ENCODE measurements at places on chromosomes 2 and 18.

DNA sequence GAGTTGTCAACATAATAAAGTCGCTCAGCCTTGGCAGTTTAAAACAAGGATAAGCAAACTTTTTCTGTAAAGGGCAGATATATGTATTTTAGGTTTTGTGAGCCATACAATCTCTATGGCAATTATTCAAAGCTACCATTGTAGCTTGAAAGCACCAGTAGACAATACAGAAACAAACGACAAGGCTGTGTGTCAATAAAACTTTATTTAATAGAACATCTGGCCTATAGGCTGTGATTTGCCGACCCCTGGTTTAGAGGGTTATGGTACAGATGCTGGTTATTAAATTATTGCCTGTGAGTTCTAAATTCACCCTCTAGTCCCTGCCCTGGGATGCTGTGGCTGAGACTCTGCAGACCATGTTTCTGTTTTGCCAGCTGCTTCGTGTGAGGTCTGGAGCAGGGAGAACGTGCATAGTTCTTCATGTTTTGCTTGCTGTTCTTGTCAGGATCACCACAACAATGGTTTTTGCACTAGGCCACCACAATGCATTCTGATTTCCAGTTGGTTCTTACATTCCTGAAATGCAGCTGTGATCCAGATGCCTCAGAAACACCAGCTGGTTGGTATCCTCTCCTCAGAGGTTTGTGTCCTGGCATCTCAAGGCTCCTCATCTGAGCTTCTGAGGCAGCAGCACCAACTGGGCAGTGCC lies 46.6 kb downstream of the ICOS start:
- DNase-seq, result no peak

DNA sequence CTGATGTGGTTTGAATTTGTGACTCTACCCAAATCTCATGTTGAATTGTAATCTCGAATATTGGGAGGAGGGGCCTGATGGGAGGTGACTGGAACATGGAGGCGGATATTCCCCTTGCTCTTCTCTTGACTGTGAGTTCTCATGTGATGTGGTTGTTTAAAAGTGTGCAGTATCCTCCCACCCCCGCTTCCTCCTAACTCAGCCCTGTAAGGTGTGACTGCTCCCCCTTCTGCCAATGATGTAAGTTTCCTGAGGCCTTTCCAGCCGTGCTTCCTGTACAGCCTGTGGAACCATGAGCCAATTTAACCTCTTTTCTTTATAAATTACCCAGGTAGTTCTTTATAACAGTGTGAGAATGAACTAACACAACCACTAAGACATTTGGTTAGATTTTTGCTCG lies 458.4 kb downstream of the THSD7B start:
- DNase-seq, result no peak

GRCh38 chr2:65343386-65343785 lies 89.0 kb downstream of the SPRED2 start:
- DNase-seq, result no peak

DNA sequence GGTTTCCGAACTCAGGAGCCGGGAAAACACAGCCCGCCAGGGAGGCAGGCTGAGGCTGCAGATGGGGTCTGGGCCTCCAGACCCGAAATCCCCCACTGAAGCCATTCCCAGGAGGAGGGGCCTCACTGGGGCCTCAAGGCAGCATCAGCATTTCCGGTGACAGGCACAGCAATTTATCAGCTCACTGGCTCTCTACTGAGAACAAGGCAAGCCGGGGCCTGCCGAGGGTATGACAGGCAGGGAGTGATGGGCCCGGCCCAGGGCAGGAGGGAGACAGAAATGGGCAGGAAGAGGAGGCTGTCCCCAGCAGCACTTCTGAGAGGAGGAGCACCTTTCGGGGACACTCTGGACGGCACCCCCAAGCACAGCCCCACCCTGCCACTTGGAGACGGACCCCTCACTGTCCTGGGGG lies 12.5 kb downstream of the SDC1 start:
- DNase-seq, result peak; percentile 45

- no peak for DNase-seq
Measured at GRCh38 chr2:29053223-29053622, 21.1 kb downstream of the PCARE start.

- no peak for DNase-seq
Measured at GRCh38 chr2:19947184-19947940, 42.5 kb downstream of the WDR35 start.

DNA sequence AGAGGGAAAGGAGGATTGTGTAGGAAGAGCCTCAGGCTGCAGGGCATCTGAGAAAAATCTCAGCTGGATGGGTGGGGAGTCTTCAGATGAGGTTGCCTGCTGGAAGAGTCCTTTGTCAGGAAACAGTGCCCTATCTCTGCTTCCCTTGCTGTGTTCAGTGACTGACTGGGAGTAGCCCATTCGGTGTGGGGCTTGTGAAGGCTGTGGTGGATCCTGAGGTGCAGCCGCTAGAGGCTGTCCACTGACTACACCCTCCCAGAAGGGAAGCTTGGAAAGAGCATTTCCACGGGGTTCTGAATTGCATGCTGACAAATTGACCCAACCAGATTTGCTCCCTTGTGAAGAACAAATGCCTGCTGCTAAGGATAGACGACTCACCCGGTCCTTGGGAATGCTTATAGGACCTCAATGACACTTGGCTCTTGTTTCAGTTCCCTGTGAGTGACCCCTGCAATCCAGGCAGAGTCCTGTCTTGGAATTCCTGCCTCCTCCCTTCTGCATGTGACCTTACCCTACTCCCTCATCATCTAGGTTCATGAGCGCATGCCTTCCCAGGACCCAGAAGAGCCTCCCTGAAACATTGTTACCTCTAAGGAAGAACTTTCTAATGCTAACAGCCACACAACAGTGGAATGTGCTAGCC lies 109.7 kb upstream of the FAM136A start:
- DNase-seq, result no peak

- no peak for DNase-seq
Measured at GRCh38 chr18:78970774-78971333, 8.8 kb upstream of the SALL3 start.

DNA sequence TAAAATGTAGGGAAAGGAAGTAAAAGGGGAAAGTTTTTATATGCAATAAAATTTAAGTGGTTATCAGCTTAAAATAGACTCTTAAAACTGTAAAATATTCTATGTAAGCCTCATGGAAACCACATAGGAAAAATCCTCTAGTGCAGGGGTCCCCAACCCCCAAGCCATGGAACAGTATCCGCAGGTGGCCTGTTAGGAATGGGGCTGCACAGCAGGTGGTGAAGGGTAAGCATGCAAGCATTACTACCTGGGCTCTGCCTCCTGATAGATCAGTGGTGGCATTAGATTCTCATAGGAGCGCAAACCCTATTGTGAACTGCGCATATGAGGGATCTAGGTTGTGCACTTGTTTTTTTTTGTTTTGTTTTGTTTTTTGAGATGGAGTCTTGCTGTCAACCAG lies 1409.3 kb upstream of the CDH2 start:
- DNase-seq, result no peak

GRCh38 chr2:26587994-26588393 lies 53.2 kb downstream of the CIB4 start:
- DNase-seq, result no peak

DNA sequence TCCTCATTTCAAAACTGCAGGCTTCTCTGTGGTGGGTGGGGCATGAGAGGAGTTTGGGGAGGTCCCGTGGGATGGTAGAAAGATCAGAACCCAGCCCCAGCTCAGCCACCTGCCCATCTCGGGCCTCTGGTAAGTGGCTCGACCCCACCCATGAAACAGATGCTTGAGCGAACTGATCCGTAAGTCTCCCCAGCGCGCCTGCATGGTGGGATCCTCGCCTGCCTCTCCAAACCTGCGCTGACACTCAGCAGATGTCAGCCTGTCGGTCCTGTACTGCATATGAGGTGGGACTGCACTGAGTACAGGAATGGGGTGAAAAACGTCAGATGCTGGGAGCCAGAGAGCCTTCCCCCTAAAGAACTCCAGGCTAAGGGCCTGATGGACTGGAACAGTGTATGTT lies 15.9 kb upstream of the RPL31 start:
- DNase-seq, result no peak

GRCh38 chr18:22324191-22325131 lies 93.3 kb downstream of the CTAGE1 start:
- DNase-seq, result peak; percentile 61

DNA sequence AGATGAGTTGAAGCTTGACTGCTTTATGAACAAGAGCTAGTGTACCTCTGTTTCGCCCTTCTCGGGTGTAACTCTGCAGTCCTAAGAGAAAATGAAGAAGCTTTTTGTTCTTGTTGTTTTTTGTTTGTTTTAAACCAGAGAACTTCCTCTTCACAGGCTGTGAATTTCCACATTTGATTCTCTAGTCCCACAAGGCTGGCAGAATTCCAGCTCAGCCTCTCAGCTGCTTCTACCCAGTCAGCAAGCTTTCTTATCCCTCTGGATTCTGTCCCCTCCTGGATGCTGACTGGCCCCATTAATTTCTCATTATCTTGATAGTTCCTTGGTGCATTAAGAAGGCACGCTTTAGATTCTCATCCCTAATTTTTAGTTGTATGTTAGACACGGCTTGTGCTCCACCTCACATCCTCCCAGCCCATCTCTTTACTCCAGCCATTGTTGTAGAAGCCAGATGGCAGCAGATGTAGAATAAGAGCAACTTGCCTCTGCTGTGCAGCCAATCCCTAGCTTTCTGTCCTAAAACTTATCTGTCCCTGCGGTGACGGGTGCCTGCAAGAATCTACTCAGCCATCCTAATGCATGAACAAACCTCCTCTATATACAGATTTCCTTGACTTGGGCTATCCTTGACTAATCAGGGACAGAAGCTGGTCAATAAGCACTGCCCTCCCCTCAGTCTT lies 12.3 kb upstream of the RESP18 start:
- no peak for DNase-seq

DNA sequence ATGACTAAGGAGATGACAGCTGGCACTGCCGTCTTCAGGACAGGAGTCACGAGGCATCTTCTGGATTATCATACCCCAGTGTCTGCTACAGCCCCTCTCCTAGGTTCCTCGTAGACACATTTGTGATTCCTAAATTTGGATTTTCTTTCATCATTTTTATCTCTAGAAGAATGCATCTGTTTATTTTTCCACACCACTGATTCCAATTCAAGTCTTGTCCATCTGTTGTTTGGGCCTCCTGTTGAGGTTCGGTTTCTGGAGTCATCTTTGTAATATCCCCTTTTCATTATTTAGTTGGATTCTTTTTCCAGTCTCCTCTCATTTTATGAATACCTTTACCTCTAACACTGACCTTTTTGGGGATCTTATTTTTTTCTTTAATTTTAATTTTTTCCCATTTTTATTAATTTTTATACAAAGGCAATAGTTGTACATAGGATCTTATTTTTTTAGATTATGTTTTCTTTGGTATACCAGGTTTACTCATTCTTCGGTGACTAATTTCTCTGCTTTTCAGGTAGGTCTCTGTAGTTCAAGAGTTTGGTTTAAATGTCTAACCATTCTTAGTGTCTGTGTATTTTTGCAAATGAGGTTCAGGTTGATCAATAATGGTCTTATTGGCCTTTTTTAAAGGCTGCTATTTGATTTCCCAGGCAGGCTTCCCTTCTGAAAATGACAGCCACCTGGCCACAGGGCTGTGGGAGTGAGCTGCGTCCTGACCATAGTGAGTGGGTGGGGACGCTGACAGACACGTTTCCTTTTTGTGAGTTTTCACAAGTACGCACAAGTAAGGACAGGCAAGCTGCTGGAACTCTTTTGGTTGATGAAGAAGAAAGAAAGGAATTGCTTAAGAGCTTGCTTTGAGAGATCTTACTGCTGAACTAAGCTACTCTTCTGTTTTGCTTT lies 34.5 kb downstream of the FARP2 start:
- no peak for DNase-seq

DNA sequence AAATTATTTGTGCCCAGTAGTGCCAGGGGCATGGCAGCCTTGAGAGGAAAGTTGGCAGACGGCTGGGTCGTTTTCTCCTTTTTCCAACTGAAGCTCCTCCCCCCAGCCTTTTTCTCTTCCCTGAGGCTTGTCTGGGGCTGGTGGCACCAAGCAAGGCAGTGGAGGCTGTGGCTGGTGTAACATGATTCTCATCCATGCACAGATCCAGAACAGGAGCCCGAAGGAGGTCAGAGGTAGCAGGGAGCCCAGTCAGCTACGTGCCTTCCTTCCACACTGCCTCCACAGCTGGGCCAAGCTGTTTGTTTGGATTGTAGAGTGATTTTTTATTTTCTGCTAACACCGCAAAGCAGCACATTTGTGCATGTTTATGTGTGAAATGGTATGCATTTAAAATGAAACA lies 170.3 kb upstream of the MGAT5 start:
- no peak for DNase-seq

DNA sequence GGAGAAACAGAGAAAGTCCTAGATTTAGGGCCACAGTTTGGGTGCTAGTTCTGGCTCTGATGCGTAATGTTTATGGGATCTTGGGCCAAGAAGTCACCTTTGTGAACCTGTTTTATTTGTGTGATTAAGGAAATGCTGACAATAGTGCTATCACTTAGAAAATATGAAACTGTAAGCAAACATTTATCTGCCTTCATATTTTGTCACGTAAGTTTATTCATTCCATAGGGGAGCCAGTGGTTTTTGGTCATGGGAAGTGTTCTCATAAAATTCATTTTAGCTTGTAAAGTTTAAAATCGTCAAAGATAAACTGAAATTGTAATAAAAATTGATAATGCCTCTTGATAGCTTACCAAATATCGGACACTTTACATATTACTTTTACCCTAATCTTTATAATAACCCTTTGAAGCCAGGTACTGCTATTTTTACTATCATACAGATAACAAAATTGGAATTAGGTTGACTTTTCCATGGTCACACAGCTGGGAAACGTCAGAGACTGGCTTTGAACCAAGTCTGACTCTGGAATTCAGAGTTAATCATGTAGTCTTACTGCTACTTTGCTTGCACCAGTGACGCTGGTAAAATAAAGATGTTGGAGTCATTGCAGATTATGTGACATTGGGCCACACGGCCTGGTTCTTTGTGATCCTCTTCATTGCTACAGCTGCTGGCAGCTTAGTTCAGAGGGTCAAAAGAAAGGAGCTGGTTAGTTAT lies 99.7 kb downstream of the ICA1L start:
- no peak for DNase-seq

GRCh38 chr2:171412571-171413175 lies 21.1 kb downstream of the METTL8 start:
- DNase-seq, result no peak

DNA sequence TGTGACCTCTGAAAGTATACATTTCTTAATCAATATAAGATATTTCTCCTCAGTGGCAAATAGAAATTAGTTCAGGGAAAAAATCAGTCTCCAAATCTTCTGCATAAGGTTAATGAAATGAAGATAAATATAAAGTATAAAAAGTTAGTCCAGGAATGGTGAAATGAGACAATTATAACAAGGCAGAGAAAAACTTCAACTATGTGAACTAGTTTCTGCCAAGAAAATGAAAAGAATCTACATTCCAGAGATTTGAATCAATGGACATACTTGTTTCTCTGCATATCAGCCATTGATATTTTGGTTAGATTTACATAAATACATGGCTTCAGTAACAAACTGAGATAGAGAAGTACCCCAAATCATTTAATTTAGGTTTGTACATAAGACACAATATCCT lies 249.0 kb downstream of the EXOC6B start:
- no peak for DNase-seq
